Stimulated activated CD8-positive, alpha-beta memory T cell treated with anti-CD3 and anti-CD28 coated beads, Interleukin-12 subunit alpha, Interleukin-12 subunit beta, amount 100 ng/mL, for 1 hour (primary cell): ENCODE measurements at places on chromosomes 3 and 15.

DNA sequence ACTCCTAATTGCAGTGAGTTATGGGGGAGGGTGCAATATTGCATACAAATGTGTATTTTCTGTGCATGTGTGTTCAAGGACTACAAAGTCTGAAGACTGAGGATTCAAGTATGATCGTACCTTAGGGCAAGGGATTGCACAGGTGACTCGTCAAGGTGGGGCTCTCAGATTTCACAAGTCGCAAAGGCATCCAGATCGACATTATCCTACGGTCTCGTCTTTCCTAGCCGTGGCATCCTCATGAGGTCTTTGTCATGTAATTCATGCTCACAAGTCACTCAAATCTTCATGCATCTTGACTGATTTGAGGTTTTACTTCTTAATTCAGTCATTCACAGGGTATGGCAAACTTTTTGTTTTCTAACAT is 191.4 kb upstream of the HES1 start:
- DNase-seq, result no peak

- no peak for DNase-seq
Measured at GRCh38 chr3:127059072-127059471, 76.2 kb downstream of the PLXNA1 start.

DNA sequence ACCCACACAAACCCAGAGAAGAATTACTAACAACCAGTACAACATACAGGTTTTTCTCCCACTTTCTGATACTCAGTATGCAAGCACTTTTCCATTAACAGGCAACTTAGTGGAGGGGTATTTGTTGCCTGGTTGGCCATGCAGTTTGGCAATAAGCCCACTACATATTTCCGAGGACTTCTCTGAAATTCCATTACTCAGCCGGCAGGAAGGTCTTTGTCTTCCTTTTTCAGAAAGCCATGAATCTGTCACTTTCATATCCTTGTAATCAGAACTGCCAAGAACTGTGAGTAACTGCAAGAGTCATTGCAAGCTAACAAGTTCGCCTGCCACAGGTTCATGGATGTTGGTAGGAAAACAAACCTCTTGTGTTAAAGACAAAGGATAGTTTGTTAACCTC is 422.3 kb upstream of the ROBO1 start:
- no peak for DNase-seq

DNA sequence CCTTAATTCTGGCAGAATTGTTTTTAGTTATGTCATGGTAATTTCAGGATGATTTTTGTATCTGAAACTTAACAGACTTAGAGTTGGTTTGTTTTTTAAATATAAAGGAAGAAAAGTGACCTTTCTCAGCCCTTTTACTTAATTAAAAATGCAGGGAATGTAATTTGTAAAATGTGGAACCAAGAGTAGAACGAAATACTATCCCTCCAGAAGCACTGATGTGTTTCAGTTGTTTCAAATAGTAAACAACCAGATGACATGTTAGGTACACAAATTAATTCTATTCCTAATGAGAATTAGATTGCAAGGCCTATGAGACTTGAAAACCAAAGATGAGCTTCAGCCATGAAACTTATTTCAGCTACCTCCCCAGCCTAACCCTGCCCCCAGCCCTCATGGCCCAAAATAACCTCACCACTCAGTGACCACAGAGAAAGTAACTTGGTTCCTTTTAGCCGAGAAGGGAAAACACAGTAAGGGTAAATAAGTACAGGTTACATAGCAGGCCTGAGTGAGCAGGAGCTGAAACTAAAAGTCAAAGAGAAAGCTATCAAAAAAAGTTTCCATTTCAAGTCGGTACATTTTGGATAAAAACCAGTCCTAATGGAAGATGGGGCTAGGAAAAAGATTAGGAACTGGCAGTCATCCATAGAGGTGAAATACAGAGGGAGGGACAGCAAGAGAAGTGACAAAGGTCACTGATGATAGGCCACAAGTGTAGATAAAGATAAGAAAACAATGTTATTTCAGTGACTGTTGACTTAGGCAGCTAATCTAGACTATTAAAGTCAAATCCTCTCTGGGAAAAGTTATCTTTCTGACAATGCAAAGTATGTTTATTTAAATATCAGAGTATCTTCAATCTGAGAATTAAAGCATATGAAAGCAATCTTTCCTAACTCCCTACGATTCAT is 23.2 kb downstream of the SENP8 start:
- no peak for DNase-seq

GRCh38 chr15:74234598-74234875 is 1.6 kb upstream of the CCDC33 start:
- DNase-seq, result no peak

- DNase-seq, result no peak
Measured at GRCh38 chr15:68463996-68464395, 32.0 kb upstream of the ITGA11 start.

DNA sequence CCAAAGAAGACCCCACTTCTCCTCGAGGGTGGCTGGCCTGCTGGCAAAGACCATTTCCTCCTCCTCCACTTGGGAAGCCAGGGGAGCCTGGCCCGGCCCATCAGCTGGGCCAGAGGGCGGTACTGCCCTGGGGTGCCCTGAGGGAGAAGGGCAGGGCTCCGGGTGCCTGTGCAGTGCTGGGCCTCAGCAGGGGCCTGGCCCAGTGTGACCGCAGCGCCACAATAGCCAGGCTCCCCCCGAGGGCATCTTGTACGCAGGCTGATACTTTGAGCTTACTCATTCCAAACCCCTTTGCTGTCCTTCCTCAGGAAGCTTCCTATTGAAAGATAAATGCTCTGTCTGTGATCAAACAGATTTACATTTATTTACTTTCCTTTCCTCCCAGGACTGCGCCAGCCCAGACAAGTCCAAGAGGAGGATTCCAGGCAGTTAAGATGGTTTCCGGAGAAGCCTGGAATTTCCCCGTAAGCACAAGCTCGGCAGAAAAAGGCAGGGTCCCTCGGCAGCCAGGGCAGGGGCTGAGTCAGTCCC is 240.1 kb downstream of the XXYLT1 start:
- no peak for DNase-seq

DNA sequence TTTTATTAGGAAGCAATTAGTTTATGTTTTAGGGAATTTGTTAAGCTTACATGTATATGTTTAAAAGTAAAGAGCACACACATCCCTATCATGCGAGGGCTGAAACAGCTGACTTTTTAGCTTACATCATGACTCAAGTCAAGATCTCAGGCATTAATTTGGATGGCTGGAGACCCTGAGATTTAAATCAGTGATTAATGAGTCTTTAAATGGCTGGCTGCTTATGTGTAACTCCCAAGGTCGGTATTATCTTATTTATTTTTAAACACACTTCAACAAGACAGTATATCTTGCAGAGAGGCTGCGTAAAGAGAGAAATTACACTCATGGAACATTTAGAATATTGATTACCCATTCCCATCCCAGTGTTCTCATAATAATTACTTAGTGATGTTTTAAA is 169.4 kb downstream of the KBTBD8 start:
- DNase-seq, result no peak

GRCh38 chr15:63655683-63656372 is 58.6 kb downstream of the FBXL22 start:
- DNase-seq, result no peak

DNA sequence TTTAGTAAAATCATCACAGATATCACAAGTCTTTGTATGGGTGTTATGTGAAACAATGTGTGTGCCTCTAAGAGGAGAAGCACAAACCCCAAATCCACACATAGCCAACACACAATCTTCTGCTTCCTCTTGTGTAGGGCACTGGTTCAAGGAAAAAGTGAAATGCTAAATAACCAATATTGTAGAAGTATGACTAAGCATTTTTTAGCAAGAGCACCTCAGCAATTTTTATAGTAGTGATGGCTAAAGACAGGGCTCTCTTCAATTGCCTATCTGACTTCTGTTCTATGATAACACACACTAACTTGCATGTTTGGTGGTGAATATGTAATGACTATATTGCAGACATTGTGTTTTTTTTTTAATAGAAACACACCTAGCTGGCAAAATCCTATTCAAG is 997.9 kb upstream of the ALCAM start:
- DNase-seq, result no peak

GRCh38 chr15:70547846-70548487 is 215.4 kb downstream of the UACA start:
- DNase-seq, result no peak

DNA sequence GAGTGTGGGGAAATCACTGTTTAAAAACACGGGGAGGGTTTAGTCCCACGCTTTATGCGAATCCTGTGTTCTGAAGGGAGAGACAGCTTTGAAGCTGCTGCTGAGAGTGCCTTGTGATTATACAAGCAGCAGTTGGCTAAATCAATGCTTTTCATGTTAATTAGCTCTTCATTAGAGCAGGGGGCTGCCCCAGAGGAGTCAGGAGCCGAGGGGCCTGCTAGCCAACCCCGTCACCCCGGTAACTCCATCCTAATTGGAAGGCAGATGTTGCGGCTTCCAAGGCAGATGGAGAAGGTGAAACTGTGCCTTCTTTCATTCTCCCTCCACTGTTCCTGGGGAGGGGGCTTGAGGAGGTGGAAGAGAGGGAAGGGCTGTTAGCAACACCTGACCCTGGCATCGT is 92.4 kb upstream of the ANKRD34C start:
- no peak for DNase-seq
